ENCODE measurements at places on chromosomes 4 and X.

DNA sequence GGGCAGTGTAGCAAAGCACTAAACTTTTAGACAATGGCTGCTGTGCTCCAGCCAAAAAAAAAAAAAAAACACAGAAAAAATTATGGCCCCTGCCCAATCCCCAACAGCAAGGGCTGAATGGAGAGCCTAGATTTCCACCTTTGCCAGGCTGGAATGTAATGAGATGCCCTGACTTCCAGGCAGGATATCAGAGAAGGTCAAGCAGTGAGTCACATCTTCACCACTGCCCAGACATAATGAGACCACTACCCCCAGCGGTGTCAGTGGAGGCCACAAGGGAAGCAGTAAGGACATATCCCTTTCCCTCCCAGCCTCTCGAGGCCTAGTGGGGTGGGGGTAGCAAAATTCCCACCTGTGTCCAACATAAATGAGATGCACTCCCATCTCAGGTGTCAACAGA lies 216.3 kb upstream of the LEF1 start:
- no peak for DNase-seq

DNA sequence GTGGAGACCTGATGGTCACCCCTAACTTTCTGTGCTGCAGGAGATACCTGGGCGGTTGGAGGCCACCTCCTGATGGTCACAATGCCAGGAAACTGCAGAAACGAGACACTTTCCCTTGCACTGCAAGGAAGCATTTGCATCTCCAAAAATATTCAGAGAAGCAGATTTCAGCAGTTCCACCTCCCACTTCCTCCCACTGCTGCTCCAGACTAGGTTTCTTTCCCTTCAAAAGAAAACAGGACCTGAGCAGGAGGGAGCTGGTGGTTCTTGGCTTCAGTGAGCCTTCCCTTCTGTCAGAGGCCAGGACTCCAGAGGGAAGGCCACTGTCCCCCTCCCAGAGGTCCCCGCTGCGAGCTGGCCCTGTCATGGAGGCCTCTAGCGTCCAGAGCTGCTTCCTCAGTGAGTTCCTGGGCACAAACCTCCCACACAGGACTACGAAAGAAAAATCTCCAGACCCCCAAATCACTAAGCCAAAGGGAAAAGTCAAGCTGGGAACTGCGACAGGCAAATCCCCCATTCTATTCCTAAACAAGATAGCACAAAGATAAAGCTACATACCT lies 35.9 kb downstream of the GPM6B start:
- DNase-seq, result no peak

- no peak for DNase-seq
Measured at GRCh38 chrX:34903316-34903715, 39.3 kb upstream of the FAM47B start.

- no peak for DNase-seq
Measured at GRCh38 chr4:98873059-98873458, 55.9 kb downstream of the EIF4E start.

GRCh38 chr4:9792381-9792780 lies 10.9 kb downstream of the DRD5 start:
- DNase-seq, result no peak
